ENCODE measurements at places on chromosomes 1 and 21. TPM values are rescaled to one million over a fixed set of nuclear protein-coding genes. Genes with fewer than 3 reads are reported as not detected.

The KRTAP13-2 gene
- not detected for total RNA-seq

The CD1B gene
- total RNA-seq, result not detected

The PANK4 gene
- 20.5 TPM for total RNA-seq

The INTS3 gene
- total RNA-seq, result 48.6 TPM

The LHX4 gene
- 0.53 TPM for total RNA-seq

The SPOCD1 gene
- total RNA-seq, result 7.3 TPM

The BCL2L15 gene
- total RNA-seq, result 0.33 TPM

The XCL1 gene
- total RNA-seq, result 0.25 TPM

The TNFRSF8 gene
- not detected for total RNA-seq

The C1orf94 gene
- total RNA-seq, result not detected

The CD1D gene
- not detected for total RNA-seq

The LCE3E gene
- total RNA-seq, result not detected

The OR6K3 gene
- not detected for total RNA-seq

The LCE1C gene
- total RNA-seq, result not detected

The ELF3 gene
- total RNA-seq, result 0.36 TPM

The FAM43B gene
- total RNA-seq, result 0.52 TPM

The IL12RB2 gene
- not detected for total RNA-seq
